ENCODE measurements at places on chromosomes 3 and 15. TPM values are rescaled to one million over a fixed set of nuclear protein-coding genes. Genes with fewer than 3 reads are reported as not detected.

The ACAN gene
- not detected for total RNA-seq

The TBCCD1 gene
- 19.3 TPM for total RNA-seq

The SYNPR gene
- not detected for total RNA-seq

The ABCF3 gene
- 32.6 TPM for total RNA-seq

The EBLN2 gene
- total RNA-seq = 4.4 TPM

The PLA2G4E gene
- not detected for total RNA-seq

The IL20RB gene
- 1.0 TPM for total RNA-seq

The SI gene
- total RNA-seq = not detected

The CEP63 gene
- 22.8 TPM for total RNA-seq

The MFN1 gene
- total RNA-seq = 42.1 TPM

Measured in SJCRH30 (cell line).